NCI-H82 (cell line): ENCODE measurements at places on chromosomes 3 and 15.

DNA sequence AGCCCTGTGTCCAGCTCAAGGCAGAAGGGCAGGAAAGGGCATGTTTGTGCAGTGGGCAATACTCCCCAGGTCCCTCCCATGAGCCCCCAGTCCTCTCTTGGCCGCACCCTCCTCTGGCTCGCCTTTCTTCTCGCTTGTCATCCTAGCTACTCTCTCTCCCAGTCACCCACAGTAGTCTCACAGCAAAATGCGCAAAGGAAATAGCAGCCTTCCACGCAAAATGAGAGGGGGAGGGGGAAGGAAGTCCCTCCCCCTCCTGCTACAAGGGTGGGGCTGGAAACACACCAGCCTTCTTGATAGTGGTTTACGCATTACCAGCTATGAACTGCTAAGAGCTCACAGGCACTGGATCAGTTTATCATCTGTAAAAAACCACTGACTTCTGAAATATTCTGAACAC lies 83.8 kb downstream of the GADL1 start:
- DNase-seq: no peak

DNA sequence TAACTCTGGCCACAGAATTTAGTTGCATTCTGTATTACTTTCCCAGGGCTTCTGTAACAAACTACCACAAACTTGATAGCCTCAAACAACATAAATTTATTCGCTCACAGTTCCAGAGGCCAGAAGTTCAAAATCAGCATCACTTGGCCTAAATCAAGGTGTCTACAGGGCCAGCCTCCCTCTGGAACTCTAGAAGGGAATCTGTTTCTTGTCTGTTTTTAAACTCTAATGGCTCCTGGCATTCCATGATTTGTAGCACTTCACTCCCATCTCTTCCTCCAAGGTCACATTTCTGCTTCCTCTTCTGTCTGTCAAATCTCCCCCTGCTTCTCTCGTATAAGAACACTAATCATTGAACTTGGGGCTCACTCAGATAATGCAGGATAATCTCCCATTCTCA lies 151.9 kb upstream of the ARPP21 start:
- no peak for DNase-seq

- no peak for DNase-seq
Measured at GRCh38 chr15:100722551-100723314, 120.3 kb downstream of the ASB7 start.

- no peak for DNase-seq
Measured at GRCh38 chr15:60480149-60480548, 1.2 kb upstream of the ICE2 start.

DNA sequence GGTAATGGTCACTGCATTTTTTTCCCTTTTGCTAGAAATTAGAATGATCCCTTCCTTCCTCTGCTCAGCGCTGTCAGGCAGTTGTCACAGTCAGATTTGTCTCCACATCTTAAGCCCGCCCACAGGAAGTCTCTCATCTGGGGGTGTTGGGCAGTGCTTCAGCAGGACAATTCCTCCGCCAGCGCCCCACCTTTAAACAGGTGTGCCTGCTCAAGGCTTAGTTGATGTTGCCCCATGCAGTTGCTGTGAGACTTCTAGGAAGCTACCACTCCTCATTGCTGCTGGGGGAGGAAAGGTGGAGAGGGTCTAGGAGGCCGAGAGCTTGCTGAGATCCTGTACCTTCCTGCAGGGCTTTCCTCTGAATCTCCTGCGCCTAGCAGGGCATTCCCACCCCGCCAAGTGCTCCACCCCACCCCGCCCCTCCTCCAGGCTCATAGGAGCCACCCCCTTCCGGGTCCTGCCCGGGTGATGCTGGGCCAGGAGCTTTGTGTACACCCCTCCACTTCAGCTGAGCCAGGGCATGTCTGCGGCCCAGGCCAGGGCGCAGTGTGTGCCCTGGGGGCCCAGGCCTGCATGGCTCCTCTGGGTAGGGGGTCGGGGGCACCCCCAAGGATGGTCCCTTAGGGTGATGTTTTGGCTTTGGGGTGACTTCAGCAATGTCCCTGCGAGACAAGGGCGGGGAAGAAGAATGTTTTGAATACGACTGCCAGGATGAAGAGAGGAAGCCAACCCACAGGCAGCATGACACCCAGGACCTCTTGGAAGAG lies 68.7 kb downstream of the TRAK1 start:
- DNase-seq: peak; percentile 55

GRCh38 chr15:31367730-31368344 lies 41.2 kb downstream of the KLF13 start:
- no peak for DNase-seq

DNA sequence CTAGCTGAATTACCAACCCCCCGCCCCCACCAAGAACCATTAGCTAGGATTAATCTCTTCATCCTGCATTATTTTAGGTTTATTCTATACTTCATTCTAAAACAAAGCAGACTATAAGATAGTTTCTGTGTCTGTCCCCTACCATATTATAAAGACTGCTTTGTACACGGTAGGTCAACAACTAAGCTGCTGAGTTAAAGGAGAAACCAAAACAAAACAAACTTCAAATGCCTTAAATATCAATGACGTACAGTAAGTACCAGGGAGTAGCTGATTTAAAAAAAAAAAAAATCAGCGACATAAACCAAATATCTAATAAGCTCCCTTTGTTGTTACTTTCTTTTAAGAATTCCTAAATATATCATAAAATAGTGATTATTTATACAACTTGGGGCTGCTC lies 7.8 kb upstream of the VGLL4 start:
- no peak for DNase-seq

- peak; percentile 7 for DNase-seq
Measured at GRCh38 chr15:92083190-92083589, 229.7 kb downstream of the SLCO3A1 start.

- DNase-seq: no peak
Measured at GRCh38 chr15:85491691-85492090, 111.3 kb downstream of the AKAP13 start.

GRCh38 chr15:58396181-58396580 lies 35.6 kb upstream of the LIPC start:
- peak; percentile 86 for DNase-seq

DNA sequence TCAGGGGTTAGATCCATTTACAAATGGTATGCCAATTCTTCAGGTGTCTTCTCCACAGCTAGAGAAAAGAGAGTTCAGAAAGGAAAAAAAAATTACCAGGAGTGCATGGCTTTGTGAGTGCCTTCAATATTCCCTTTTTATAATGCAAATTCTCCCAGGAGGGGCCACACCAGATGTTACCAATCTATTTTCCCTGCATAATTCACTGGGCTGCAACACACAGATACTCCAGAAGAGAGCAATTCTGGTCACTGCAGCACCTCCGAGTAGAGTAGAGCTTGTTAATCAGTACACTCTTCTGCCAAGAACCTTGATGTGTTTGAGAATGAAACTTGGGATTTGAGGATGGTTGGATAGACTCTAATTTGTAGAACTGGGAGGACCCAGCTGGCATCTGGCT lies 80.7 kb upstream of the SPRED1 start:
- DNase-seq: no peak

DNA sequence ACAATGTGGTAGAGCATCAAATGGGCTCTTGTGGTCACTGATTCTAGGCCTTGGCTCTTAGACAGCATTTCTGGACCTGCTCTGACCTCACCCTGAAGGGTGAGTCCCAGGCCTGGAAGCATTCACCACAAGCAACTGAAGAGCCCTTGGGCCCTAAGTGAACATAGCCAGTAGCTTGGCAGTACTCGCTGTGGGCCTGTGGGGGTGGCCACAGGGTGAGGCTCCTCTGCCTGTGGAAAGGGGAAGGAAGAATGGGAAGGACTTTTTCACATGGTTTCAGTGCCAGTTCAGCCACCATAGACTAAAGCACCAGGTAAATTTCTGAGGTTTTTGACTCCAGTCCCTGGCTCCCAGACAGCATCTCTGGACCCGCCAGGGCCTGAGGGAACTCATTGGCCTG lies 5.1 kb upstream of the ZSCAN2 start:
- no peak for DNase-seq

DNA sequence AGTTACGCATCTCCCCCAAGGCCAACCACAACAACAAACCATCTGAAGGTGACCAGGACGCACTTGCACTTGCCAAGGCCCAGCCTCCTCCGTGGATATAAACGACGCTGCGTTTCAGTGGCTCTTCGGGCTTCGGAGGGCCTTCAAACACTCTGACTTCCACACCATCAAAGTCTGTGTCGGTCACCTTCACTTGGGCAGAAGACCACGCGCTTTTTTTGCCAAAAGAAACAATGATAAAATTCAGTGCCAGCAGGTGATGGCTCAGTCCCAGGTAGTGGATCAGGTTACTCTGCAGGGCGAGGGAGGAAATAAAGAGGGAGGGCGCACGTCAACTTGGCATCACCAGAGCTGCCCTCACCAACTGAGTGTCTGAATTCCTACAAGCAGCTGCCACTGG lies 63.0 kb downstream of the NCEH1 start:
- no peak for DNase-seq

GRCh38 chr15:74291101-74292071 lies 55.3 kb downstream of the CCDC33 start:
- DNase-seq: peak; percentile 97

- no peak for DNase-seq
Measured at GRCh38 chr3:117920253-117920898, 1114.3 kb downstream of the IGSF11 start.

DNA sequence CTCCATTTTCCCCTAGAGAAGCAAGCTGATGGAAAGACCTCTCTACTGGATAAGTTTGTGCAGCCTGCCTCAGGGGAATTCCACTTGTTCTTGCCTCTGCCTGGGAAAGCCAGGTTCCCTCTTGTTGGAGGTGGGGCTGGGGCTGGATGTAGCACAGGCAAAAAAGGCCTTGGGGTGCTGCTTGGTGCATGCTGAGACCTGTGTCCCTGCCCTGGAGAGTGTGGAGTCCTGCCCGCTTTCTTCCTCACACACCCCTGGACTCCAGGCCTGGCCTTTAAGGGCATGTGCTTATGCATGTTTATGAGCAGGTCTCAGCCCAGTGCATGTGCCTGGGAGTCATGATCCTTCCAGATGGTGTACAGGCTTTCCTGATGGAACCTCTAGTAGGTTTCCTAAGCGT lies 23.5 kb upstream of the JMJD7 start:
- peak; percentile 54 for DNase-seq

DNA sequence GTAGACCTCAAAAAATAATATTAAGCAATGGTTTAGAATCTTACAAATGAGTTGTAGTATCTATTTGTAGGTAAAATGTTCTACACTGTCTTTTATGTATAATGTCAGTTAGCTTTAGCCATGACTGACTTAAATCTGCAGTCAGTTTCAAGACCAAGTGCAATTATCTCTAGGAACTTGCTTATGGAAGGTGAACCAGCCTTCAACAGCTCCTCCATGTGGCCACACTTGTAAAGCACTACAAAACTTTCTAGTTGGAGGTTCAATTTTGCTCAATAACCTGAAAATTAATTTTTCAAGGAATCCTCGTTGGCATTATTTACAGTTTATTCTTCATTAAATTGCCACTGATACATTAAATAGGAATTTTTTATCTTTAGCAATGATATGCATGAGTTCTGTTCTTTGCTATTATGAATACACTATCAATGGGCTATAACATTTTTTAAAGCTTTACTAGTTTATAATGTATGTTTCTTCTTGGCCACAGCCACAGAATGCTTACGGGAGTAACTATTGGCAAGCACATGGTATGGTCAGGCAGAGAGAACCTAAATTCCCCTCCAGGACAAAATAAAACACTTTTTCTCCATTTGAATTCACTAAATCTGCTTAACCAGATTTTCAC lies 315.3 kb upstream of the UBE2E2 start:
- peak; percentile 57 for DNase-seq

- DNase-seq: peak; percentile 88
Measured at GRCh38 chr15:75693501-75694240, 19.0 kb downstream of the CSPG4 start.

GRCh38 chr15:77502379-77503095 lies 81.8 kb downstream of the HMG20A start:
- no peak for DNase-seq

DNA sequence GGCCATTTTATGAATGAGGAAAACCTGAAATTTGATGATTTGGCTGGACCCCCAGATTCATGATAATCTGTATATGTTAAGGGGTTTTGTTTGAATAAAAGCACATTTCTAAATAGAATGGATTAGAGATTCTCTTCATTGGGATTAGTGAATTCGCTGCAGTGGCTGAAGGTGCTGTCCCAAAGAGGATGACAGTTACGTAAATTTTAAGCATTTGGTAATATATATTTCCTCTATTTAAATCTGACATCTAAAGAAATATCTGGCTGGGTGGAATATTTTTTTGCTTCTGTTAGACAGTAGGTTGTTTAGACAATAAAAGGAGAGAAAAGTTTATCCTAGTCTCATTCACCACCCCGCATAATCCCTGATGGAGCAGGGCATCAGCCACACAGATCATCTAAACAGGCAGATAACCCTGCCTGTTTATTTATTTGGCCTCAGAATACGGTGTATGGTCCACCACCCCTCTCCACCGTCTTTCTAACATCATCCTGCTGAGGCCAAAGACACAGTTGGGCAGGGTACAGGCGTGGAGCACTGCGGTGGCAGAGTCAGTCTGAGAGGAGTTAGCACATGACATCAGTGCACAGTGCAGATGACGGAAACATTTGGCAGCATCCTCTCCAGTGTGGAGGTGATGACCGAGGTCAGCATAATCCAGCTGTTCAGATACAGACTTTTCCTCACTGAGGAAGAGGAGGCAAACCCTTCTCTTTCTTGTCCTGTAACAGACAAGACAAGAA lies 20.4 kb upstream of the NFKBIZ start:
- DNase-seq: no peak

DNA sequence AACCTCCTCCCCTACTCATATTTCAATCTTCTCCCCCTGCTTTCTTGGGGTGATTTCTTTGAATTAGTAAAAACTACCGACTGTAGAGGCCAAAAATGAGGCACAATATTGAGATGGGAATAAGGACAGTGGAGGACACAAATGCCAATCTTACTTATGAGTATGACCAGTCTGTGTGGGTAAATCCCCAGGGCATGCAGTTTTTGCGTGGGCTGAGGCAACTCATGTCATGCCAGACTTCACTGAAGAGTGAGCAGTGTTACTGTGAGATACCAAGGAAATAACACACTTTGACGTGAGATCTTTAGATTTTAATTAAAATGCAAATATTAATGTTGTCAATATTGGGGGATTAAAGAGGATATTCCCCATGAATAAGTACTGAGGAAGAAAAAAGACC lies 254.3 kb upstream of the ICE2 start:
- no peak for DNase-seq

DNA sequence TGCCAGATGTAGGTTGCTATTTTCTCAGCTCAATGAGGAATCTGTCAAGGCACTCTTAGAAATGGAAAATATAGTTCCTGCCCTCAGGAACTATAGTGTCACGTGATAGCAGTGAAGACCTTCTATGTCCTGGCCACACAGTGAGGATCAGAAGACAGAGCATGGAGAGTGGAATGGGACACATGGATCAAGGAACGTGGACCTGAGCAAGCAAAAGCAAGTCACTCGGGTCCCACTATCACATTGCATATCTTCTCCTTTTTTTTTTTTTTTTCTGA lies 21.2 kb downstream of the SMAD3 start:
- no peak for DNase-seq

DNA sequence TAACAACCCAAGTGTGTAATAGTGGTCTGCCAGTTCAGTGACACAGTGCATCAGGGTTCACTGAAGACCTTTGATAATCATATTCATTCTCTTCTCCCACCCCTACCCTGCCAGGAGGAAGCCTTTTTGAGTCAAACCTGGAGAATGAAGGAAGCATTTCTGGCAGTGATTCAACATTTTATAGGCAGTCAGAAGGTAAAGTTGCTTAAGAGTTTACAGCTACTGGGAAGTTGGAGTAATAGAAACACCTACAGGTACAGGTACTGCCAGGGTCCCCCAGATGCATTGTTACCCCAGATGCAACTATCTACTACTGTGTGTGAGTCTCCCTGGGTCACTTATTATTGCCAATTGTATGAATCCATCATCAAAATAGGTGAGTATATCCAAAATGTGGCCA lies 146.9 kb upstream of the EIF1B start:
- DNase-seq: no peak
